PC-3 (cell line): ENCODE measurements at places on chromosomes 2 and 18. TPM values are rescaled to one million over a fixed set of nuclear protein-coding genes. Genes with fewer than 3 reads are reported as not detected.

Gene IL1R1
- 0.40 and 0.69 TPM in 2 replicates for total RNA-seq

- H3K4me3 ChIP-seq: no peak overlapping the region
- DNase-seq: no peak
- no peaks in the 10 kb centered on the region for H3K36me3 ChIP-seq
- peaks cover 18% of the 10 kb centered on the region for H3K4me1 ChIP-seq
- no peak overlapping the region for H3K27ac ChIP-seq
Measured at GRCh38 chr2:31270822-31271231, 36.9 kb downstream of the EHD3 start.

DNA sequence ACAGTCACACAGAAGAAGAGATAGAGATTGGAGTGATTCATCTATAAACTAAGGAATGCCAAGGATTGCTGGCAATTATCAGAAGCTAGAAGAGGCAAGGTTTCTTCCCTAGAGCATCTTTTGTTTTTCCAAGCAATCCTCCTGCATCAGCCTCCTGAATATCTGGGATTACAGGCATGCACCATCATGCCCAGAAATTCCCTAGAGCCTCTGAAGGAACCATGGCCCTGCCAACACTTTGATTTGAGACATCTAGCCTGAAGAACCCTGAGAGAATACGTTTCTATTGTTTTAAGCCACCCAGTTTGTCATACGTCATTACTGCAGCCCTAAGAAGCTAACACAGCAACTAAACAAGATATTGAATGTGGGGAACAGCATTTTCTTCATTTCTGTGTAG lies 525.0 kb downstream of the ERBB4 start:
- no peaks in the 10 kb centered on the region for H3K36me3 ChIP-seq
- no peak overlapping the region for H3K4me3 ChIP-seq
- no peak for DNase-seq

DNA sequence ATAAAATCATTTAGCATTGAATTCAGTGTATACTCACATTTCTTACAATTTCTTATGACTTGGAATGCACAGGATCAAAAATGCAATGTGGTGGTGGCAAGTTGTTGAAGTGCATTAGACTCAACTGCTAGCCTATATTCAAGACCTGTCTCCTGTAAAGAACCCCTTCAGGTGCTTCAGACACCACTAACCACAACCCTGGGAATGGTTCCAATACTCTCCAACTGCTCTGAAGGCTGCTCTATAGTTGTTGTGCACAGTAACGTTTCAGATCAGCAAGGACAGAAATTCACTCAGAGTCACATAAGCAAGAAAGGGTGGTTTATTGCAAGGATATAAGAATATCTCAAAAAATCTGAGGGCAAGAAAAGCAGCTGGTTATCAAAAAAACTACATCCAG lies 6.5 kb downstream of the GKN1 start:
- no peak overlapping the region for H3K4me3 ChIP-seq
- H3K36me3 ChIP-seq: no peaks in the 10 kb centered on the region
- DNase-seq: no peak
- no peaks in the 10 kb centered on the region for H3K27me3 ChIP-seq

Gene CENPA
- 40.8 and 42.4 TPM in 2 replicates for total RNA-seq

GRCh38 chr2:48089644-48090043 lies 183.3 kb upstream of the FBXO11 start:
- H3K4me1 ChIP-seq: no peaks in the 10 kb centered on the region; the same call in 1 of the 2 replicates
- no peaks in the 10 kb centered on the region for H3K36me3 ChIP-seq
- DNase-seq: no peak
- 0 out of 2 replicates have a peak, but pooled peaks cover 6% of the 10 kb centered on the region for H3K27me3 ChIP-seq

Gene SATB2
- 3.0 and 5.1 TPM in 2 replicates for total RNA-seq

Gene HOXD4
- total RNA-seq: 0.29 and 1.8 TPM in 2 replicates

DNA sequence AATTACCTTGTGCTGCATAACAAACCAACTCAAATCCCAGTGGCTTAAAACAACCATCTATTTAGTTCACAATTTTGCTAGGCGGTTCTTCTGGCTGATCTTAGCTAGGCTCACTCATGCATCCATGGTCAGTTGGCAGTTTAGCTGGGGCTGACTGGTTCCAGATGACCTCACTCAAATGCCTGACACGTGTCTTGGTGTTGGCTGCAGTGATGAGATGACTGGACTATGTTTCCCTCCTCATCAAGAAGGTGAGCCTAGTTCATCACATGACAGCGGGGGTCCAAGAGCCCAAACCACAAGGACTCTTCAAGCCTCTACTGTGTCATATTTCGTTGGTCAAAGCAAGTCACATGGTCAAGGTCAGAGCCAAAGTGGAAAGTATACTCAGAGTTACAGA lies 42.7 kb upstream of the ACTR3 start:
- H3K27me3 ChIP-seq: no peaks in the 10 kb centered on the region
- no peak overlapping the region for H3K4me3 ChIP-seq
- no peak for DNase-seq
- no peaks in the 10 kb centered on the region for H3K36me3 ChIP-seq

DNA sequence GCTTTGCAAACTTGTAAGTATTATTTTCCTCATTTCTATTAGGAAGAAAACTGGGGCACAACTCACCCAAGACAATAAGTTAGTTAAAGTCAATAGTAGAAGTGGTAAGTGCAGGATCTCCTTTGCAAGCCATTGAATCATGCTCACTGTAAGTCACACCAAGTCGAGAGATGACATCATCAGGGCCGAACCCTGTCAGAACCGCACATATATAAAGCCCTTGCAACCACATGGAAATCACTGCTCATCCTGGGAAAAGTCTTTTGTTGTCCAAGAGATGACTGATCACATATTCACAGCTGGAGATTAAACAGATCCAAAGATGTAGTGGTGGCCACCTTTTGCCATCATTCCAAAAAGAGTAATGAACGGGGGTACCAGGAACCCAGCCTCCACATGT lies 484.8 kb upstream of the ID2 start:
- no peaks in the 10 kb centered on the region for H3K36me3 ChIP-seq
- peaks cover 16% of the 10 kb centered on the region for H3K4me1 ChIP-seq
- H3K27me3 ChIP-seq: no peaks in the 10 kb centered on the region
- H3K27ac ChIP-seq: no peak overlapping the region

Gene UGT1A9
- not detected in 2 replicates for total RNA-seq

- no peak for DNase-seq
- H3K27me3 ChIP-seq: no peaks in the 10 kb centered on the region
- no peaks in the 10 kb centered on the region for H3K4me1 ChIP-seq
- H3K36me3 ChIP-seq: no peaks in the 10 kb centered on the region
- H3K4me3 ChIP-seq: no peak overlapping the region
- no peak overlapping the region for H3K27ac ChIP-seq
Measured at GRCh38 chr2:44061876-44062275, 66.1 kb upstream of the LRPPRC start.

Gene PIKFYVE
- 18.8 and 19.4 TPM in 2 replicates for total RNA-seq

Gene CHST10
- 13.4 and 17.8 TPM in 2 replicates for total RNA-seq

GRCh38 chr2:105447476-105447875 lies 48.6 kb upstream of the FHL2 start:
- H3K27ac ChIP-seq: peak overlapping the region; percentile 68
- no peaks in the 10 kb centered on the region for H3K36me3 ChIP-seq
- H3K4me1 ChIP-seq: peaks cover 40% of the 10 kb centered on the region

DNA sequence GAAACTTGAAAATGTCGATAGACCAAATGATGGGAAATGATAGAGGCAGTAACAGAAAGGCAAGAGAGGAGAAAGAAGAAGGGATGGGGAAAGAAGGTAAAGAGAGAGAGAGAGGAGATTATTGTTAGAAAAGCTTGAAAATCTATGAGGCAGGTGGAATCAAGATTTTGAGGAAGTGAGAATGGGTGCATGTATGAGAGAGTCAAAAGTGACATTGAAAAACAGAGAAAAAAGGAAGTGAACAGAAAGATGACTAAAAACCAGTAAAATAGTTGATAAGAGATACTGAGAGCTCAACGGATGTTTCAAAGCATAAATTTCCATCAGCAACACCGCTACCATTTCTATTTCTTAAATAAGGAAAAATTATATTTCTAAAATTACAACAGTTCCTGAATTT lies 327.4 kb upstream of the CWC22 start:
- no peaks in the 10 kb centered on the region for H3K4me1 ChIP-seq
- no peak overlapping the region for H3K27ac ChIP-seq
- H3K4me3 ChIP-seq: no peak overlapping the region
- H3K27me3 ChIP-seq: no peaks in the 10 kb centered on the region
- H3K36me3 ChIP-seq: no peaks in the 10 kb centered on the region; the same call in 1 of the 2 replicates

DNA sequence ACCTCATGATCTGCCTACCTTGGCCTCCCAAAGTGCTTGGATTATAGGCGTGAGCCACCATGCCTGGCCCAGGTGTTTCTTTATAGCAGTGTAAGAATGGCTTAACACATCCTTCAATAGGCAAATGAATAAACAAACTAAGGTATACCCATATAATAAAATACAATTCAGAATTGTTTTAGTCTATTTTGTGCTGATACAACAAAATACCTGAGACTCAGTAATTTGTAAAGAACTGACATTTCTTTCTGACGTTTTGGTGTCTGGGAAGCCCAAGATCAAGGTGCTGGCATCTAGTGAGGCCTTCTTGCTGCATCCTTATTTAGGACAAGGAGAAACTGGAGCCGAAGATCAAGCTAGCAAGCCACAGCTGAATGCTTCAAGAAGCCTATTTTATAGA lies 1372.1 kb upstream of the DDX18 start:
- DNase-seq: no peak
- no peak overlapping the region for H3K27ac ChIP-seq
- no peaks in the 10 kb centered on the region for H3K4me1 ChIP-seq
- H3K27me3 ChIP-seq: no peaks in the 10 kb centered on the region

DNA sequence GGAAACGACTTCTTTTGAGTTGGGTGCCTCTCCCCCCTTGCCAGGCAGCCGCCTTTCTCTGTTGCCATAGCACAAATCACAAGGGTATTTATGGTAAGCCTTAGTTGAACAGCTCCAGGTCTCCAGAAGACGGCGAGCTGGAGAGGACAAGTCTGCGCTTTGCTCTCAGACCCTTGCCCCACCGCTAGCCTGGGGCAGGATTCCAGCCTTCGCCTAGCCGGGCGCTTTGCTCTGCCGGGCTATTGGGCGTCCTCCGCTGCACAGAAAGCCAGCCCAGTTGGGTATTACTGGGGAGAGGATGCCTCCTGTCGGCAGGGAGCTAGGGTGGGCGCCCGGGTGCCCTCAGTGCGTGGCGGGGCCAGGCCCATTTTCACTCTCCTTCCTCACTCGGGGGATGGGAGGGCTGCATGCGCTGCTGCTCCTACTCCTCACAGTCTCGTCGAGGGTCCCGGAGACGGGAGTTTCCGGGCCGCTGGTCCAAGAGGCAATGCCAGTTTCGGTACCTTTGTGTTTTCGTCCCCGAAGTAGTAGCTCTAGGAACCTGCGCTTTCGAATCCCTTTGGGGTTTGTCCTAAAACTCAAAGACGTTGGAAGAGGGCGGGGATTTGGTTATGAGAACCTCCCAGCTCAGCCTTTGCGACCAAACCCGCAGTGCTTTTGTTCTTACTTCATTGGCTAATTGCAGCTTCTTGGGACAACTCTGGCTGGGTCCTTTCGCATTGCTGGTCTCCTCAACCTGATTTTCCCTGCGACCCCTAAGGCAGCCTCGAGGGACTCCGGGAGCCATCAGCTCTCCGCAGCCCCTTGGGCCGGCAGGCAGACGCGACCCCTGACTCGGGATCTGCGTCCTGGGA lies 3.6 kb upstream of the DLX2 start:
- H3K36me3 ChIP-seq: no peaks in the 10 kb centered on the region
- H3K27me3 ChIP-seq: no peaks in the 10 kb centered on the region
- DNase-seq: peak; percentile 52
- H3K27ac ChIP-seq: no peak overlapping the region
- H3K4me1 ChIP-seq: 0 out of 2 replicates have a peak, but pooled peaks cover 10% of the 10 kb centered on the region

DNA sequence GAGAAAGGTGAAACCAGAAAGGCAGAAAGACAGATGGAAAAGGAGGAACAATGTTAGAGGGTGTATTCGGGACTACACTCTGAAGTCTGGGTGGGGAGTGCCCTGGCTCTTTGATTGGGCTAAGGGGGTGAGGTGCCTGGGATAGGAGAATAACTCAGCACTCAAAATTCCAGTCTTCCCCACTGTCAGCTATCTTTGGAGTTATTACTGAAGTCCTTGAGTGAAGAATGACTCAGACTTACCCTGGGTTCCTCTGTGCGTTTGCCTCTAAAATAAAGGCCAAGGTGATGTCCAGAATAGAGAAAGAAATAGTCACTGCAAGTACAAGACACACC lies 151.8 kb upstream of the SERPINE2 start:
- no peak overlapping the region for H3K27ac ChIP-seq
- H3K36me3 ChIP-seq: no peaks in the 10 kb centered on the region
- DNase-seq: peak; percentile 12
- H3K27me3 ChIP-seq: no peaks in the 10 kb centered on the region
- no peaks in the 10 kb centered on the region for H3K4me1 ChIP-seq

- DNase-seq: no peak
- no peaks in the 10 kb centered on the region for H3K36me3 ChIP-seq
- H3K4me3 ChIP-seq: no peak overlapping the region
- no peaks in the 10 kb centered on the region for H3K27me3 ChIP-seq
Measured at GRCh38 chr2:174977364-174977763, 27.8 kb downstream of the CHN1 start.

GRCh38 chr2:14903709-14904374 lies 271.3 kb downstream of the LRATD1 start:
- peak; percentile 79 for DNase-seq
- no peaks in the 10 kb centered on the region; the same call in 1 of the 2 replicates for H3K36me3 ChIP-seq
- H3K4me3 ChIP-seq: no peak overlapping the region

DNA sequence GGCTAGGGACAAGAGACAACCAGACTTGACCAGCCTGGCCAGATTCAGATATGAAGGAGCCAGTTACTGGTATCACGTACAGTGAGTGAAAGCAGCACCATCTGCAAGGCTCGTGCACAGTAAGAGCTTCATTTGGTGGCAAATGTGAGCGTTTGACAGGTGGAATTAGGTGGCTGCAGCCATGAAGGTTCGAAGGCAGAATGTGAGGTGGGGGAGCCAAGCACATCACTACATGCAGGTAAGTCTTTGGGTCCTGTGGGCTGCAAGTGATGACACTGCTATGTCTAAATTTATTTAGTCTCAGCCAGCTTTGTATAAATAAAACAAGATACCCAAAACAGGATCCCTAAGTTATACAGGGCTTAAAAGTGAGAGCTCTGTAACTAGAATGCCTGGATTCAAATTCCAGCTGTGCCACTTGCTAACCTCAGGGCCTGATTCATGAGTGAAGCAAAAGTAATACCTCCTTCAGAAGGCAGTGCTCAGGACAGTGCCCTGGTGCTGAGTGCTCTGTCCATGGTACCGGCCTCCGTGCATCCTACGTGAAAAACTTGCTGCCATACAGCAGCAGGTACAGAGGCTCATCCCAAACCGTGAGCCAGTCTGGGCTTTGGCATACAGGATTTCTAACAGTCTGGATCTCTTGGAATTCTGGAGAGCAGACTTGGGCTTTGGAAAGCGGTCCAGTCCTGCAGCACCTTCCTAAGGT lies 18.6 kb downstream of the DDX18 start:
- H3K4me3 ChIP-seq: no peak overlapping the region
- DNase-seq: peak; percentile 24
- no peaks in the 10 kb centered on the region for H3K4me1 ChIP-seq
- no peak overlapping the region for H3K27ac ChIP-seq
- peaks cover 29% of the 10 kb centered on the region for H3K36me3 ChIP-seq

Gene RFX8
- total RNA-seq: 0.46 and 0.77 TPM in 2 replicates

Gene PMAIP1
- 39.2 and 41.5 TPM in 2 replicates for total RNA-seq
